ENCODE measurements at places on chromosomes 7 and 10. TPM values are rescaled to one million over a fixed set of nuclear protein-coding genes. Genes with fewer than 3 reads are reported as not detected.

ATRNL1 gene
- total RNA-seq, result 190 TPM

FMC1 gene
- total RNA-seq, result 8.5 TPM

KCP gene
- total RNA-seq, result 1.9 TPM

SPDYE5 gene
- total RNA-seq, result 0.22 TPM

CCL24 gene
- not detected for total RNA-seq

INSYN2A gene
- 4.7 TPM for total RNA-seq

CTNNA3 gene
- 9.3 TPM for total RNA-seq

TMEM270 gene
- total RNA-seq, result not detected

NANOS1 gene
- 10.8 TPM for total RNA-seq

RBP3 gene
- 348 TPM for total RNA-seq

Data from camera-type eye (tissue), 1 donor.